ENCODE measurements at places on chromosomes 3 and 15.

- peak; percentile 57 for DNase-seq
Observed at GRCh38 chr3:135807879-135808278, 157.6 kb upstream of the PPP2R3A start.

GRCh38 chr3:176987901-176988650 is 209.2 kb downstream of the TBL1XR1 start:
- no peak for DNase-seq

GRCh38 chr3:16372362-16373292 is 107.6 kb downstream of the OXNAD1 start:
- no peak for DNase-seq

DNA sequence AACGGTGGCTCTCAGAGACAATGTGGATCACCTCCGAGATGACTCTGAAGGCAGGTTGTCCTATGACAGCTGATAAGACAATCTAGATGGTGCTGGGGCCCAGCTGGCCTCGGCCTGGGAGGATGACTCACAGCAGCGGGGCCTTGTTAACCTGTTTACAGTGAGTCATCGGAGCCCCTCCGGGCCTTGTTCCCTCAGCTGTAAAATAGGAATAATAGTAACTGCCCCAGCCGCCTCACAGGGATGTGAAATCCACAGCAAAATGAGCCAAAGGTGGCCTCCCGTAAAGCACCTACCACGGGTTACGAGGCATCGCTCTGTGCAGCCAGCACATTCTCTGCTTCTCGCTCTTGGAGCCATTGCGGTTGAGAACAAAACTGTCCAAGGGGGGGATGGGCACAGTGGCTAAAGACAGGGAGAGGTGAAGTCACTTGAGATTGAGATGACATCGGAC is 88.6 kb upstream of the RASGRF1 start:
- DNase-seq: no peak

GRCh38 chr3:11084098-11084497 is 70.2 kb upstream of the HRH1 start:
- no peak for DNase-seq

All from neural progenitor cell (in vitro differentiated cells).